ENCODE measurements at places on chromosomes 2 and 18.

- peak; percentile 31 for DNase-seq
Observed at GRCh38 chr2:65231892-65232477, 4.4 kb downstream of the ACTR2 start.

GRCh38 chr2:134260713-134261112, 6.8 kb downstream of the MGAT5 start:
- DNase-seq = peak; percentile 91

- no peak for DNase-seq
Observed at GRCh38 chr2:120283649-120284048, 31.0 kb downstream of the RALB start.

DNA sequence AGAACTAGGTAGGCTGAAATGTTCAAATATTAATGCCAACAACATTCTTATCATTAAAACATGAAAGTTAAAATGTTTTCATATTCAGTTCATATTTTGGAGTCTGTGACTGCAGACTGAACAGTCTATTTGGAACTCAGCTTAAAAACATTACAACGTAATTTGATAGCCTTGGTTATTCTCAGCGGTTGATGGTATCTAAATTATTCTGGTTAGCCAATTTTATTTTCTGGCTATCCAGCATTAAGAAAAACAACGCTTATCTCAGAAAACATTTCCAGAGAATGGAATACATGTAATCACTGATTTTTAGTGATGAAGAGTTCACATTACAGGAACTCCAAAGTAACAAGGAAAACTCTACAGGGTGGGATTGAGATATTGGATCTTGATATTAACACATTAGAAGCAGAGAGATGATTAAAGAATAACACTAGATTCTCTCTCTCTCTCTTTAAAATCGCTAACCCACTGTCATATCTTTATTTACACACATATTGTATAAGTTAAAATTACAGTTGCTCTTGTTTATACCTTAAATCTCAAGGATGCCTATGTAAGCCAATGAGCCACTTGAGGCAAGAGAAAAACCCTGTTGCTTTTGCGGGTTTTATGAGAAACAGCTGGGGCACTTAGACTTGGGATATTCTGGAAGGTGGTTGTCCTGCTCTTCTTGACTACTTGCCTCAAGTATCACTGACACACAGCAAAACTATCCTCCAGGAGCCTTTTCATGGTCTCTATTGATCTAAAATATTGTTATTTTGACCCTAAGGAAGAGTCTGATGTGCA, 84.9 kb downstream of the ICOS start:
- DNase-seq = no peak

- no peak for DNase-seq
Observed at GRCh38 chr2:10035053-10035422, 8.3 kb upstream of the KLF11 start.

GRCh38 chr2:138415985-138416384, 85.6 kb upstream of the SPOPL start:
- DNase-seq = peak; percentile 29

DNA sequence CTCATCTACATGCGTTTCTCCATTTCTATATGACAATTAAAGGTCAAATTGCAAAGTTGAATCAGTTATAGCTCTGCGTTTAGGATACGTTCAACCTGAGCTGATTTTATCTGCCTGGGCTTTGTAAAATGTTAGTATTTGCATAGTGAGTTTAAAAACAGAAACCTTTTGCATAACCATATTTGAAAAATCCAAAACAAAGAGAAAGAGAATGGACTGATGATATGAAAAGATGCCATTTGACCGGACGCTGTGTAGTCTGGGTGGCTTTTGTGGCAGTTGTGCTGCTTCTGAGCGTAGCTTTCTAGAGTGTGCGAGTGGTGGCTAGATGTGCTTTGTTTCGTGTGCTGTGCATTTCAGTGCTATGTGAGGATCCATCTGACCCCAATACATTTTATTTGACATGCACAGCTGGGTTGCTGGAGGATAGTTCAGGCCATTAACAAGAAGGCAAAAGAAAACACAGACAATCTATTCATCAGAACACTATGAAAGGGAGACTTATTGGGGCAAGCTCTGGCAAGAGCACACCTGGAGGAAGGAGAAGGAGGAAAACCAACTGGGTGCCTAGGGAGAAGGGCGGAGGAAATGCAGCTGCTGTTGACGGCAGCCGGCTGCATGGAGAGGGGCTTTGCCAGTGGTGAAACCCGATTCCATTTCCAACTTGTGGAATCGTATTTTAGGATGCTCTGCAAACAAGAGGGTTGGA, 126.8 kb downstream of the ACOXL start:
- DNase-seq = no peak

GRCh38 chr2:181690860-181691259, 10.5 kb upstream of the NEUROD1 start:
- no peak for DNase-seq

DNA sequence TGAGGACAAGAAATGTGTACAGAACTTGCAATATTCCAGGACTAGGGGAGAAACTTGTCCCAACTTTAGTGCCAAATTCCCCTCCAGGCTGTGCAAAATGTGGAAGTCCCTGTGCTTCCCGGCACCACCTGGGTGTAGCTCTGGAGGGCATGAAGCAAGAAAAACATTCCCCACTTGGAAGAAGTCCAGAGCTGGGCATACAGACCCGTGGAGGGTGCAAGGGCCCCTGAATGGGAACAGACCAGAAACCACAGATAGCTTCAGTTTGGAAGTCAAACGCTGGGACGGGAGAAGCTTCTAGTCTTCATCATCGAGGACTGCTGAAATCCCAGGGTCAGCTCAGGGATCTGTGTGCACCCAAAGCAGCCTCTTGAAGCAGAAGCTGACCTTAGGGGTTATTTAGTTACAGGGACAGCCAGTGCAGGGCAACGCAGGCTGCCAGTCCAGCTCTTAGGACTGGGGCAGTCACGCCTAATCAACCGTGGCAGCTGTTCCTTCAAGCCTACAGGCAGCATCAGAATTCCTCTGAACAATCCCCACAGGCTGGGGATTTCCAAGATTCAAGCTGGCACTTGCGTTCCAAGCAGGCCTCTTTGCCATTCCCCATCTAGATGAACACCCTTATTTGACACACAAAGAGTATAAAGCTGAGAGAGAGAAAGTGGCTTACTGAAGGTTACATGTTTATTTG, 269.4 kb downstream of the LOXHD1 start:
- DNase-seq = no peak

GRCh38 chr18:3879836-3880120, 429.8 kb downstream of the TGIF1 start:
- DNase-seq = no peak

DNA sequence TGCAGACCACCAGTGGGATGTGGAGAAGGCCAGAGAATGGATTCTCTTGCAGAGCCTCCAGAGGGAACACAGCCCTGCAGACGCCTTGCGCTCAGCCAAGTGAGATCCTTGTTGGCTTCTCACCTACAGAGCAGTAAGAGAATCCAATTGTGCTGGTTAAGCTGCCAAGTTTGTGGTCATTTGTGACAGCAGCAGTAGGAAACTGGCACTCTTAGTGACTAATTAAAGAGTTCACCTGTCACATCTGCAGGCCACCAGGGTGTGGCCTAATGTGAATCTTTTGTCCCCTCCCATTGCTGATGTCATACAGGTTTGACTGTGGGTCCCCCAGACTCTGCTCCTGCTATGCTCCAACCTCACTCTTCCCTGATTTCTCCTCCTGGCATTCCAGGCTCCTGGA, 235.9 kb downstream of the TFCP2L1 start:
- DNase-seq = no peak

DNA sequence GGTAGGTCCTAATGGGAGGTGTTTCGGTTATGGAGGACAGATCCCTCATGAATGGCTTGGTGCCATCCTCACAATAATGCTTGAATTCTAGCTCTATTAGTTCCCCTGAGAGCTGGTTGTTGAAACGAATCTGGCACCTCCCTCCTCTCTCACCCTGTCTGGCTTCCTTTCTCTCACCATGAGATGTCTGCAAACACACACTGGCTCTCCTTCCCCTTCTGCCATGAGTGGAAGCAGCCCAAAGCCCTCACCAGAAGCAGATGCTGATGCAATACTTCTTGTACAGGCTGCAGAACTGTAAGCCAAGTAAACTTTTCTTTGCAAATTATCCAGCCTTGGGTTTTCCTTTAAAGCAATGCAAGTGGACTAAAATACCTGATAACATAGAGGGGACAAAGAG, 86.6 kb downstream of the RND3 start:
- DNase-seq = no peak

- no peak for DNase-seq
Observed at GRCh38 chr18:48715711-48716361, 177.0 kb downstream of the CTIF start.

DNA sequence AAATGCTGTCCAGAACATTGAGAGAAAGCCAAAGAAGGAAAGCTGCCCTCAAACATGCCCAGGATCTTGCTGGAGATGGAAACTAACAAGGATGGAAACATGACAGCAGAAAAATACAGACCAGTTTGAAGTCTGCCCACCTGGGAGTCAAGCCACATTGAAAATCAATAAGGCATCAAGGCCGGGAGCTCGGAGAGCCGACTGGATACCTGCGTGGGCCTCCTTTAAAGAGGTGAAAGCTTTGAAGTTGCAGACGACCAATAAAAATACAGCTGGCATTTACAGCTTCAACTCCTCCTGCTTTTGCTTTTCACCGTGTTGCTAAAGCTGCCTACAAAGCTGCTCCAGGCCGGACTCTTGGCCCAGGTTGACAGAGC, 279.7 kb downstream of the SRBD1 start:
- no peak for DNase-seq

DNA sequence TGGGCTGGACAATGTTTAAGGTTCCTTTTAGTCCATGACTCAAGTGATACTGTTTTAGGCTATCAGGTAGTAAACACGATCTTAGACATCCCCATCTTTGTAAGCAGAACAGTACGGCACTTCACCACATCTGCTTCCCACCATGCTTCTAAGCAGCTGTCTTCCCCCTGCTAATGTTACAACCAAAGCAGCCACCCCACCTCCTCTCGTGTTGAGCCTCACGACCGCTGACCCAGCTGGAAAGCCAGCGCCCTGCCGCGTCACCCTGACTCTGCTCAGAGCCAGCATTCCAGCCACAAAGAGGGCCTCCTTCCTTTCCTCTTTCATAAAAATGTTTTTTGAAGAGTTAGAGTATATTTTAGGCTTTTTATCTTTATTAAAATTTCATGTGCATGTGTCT, 9.4 kb downstream of the MTERF4 start:
- DNase-seq = peak; percentile 68

DNA sequence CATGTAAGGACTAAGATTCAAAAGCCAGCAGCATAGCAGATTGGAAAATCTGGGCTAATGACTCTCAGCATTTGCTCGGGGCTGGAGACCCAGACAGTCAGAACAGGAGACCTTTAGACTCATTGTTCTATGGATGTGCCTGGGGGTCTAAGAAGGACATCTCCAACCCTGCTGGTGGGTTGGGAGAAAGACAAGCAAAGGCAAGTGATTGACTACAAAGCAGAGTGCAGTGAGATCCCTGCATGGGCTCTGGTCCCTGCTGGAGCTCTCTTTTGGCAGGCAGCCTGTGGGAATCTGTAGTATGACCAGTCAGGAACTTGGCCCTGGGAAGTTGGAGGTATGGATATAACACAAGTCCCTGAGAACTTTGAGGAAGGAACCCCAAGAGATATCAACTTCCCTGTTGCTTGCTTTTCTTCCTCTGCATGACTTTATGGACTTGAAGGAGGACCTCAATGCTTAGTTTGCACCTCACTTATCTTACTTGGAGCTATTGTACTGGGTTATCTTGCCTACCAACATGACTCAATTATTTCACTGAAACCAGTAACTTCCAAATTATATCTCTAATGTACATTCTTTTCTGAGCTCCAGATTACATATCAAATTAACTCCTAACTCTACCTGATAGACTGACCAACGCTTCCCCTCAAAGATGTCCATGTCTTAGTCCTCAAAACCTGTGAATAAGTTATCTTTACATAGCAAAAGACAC, 236.0 kb downstream of the CYRIA start:
- DNase-seq = no peak

- DNase-seq = no peak
Observed at GRCh38 chr2:73059106-73059505, 12.4 kb downstream of the SFXN5 start.

DNA sequence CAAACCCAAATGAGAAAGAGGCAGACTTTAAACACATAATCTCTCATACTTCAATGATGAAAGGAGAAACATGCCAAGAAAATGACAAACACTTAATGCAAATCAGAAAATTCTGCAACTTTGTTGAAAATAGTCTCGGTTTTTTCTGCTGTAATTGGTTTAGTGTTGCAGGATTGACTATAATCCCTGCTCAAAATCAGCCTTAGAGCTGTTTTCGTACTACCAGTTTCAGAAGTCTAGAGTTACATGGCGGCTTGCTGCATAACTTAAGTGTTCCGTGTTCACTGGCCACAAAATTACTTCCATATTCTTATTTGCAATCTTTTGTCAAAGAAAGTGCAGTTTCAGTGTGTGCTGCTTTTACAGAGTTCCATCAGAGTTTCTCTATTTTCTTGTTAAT, 48.9 kb upstream of the ITGAV start:
- DNase-seq = peak; percentile 70

- no peak for DNase-seq
Observed at GRCh38 chr18:45039376-45039775, 358.7 kb downstream of the SETBP1 start.

GRCh38 chr2:168577885-168578284, 121.8 kb downstream of the CERS6 start:
- no peak for DNase-seq

DNA sequence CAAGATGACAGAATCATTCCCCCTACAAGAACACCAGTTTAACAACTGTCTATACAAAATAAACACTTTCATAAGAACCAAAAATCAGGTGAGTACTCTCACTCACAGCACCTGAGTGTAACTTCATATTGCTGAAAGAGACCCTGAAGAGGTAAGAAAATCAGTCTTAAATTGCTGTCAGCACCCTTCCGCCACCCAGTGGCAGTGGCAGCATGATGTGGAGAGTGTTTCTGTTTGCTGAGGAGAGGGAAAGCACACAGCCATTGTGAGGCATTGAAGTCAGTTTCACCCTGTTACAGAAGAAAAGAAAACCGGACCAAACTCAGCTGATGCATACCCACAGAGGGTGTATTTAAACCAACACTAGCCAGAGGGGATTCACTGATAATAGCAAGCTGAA, 1240.8 kb upstream of the CRIM1 start:
- DNase-seq = no peak

DNA sequence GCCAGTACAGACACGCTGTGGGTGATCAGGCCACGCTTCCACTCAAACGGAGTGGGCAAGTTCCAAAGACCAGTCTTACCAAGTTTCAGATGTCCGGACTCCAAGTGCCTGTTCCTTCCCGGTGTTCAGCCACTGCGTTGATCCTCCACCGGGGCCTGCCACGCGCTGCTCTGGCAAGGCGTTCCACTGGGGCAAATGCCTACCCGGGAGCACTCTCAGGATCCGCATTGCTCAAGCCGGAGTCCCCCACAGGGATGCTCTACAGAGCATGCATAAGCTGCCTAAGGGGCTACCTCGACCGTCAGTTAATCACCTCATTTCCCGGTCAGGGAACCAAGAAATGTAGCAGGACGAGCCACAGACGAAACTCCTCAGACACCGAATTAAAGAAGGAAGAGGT, 37.0 kb upstream of the CLASP1 start:
- no peak for DNase-seq

GRCh38 chr18:33666915-33667314, 88.9 kb downstream of the ASXL3 start:
- DNase-seq = no peak

GRCh38 chr2:130252880-130253645, 54.8 kb upstream of the TUBA3E start:
- no peak for DNase-seq

Measured in LHCN-M2 (cell line).